ENCODE measurements at places on chromosomes 12 and 14. TPM values are rescaled to one million over a fixed set of nuclear protein-coding genes. Genes with fewer than 3 reads are reported as not detected.

Gene HNRNPA1
- total RNA-seq: 223 TPM

Gene ACVRL1
- total RNA-seq: 0.05 TPM

Gene CKAP4
- total RNA-seq: 54.9 TPM

Gene RNF212B
- not detected for total RNA-seq

Gene HNF1A
- not detected for total RNA-seq

Gene MYO1A
- total RNA-seq: not detected

Gene PUS7L
- 11.5 TPM for total RNA-seq

Gene C12orf60
- 15.9 TPM for total RNA-seq

Gene KRT71
- not detected for total RNA-seq

Gene CAPZA3
- not detected for total RNA-seq

Gene LBHD2
- not detected for total RNA-seq

Gene LRRIQ1
- total RNA-seq: 0.95 TPM

Gene FBXO34
- 15.6 TPM for total RNA-seq

Gene PTMS
- total RNA-seq: 92.6 TPM

Gene PPP1R1A
- total RNA-seq: not detected

Gene BCL11B
- total RNA-seq: 0.21 TPM

Gene GSG1
- not detected for total RNA-seq

Gene MTA1
- 36.3 TPM for total RNA-seq

Gene TRHDE
- total RNA-seq: not detected

Gene SLCO1B3
- 0.21 TPM for total RNA-seq

Gene IAPP
- not detected for total RNA-seq

Gene TM7SF3
- 245 TPM for total RNA-seq

Gene GPD1
- 0.27 TPM for total RNA-seq

Gene KLHDC1
- 1.4 TPM for total RNA-seq

Gene LHX5
- not detected for total RNA-seq

Gene SLC38A4
- total RNA-seq: not detected

Gene PTPN21
- total RNA-seq: 2.4 TPM
